Stimulated activated CD8-positive, alpha-beta memory T cell treated with anti-CD3 and anti-CD28 coated beads, Interleukin-2, amount 100 ng/mL, for 1 hour (primary cell): ENCODE measurements at places on chromosomes 4 and X.

- DNase-seq, result no peak
Measured at GRCh38 chrX:48617542-48618340, 20.4 kb downstream of the WDR13 start.

GRCh38 chr4:71113294-71113693, 119.8 kb downstream of the DCK start:
- no peak for DNase-seq

DNA sequence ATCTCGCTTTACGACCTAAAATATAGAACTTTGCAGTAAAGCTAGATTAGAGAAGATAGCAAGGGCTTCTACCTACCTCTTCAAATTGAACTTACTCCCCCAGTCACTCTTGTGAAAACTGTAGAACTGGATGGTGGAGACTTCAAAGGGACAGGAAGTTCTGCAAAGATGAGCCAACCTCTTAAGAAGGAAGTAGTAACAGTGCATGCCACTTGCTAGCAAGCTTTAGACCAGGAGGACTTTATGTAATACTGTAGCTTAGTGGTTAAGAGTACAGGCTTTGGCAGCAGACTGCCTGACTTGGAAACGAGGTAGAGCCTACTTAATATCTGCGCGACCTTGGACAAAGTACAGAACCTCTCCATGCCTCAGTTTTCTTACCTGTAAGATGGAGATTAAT, 27.5 kb upstream of the VBP1 start:
- DNase-seq, result no peak

GRCh38 chr4:117428536-117428935, 343.2 kb upstream of the TRAM1L1 start:
- no peak for DNase-seq

DNA sequence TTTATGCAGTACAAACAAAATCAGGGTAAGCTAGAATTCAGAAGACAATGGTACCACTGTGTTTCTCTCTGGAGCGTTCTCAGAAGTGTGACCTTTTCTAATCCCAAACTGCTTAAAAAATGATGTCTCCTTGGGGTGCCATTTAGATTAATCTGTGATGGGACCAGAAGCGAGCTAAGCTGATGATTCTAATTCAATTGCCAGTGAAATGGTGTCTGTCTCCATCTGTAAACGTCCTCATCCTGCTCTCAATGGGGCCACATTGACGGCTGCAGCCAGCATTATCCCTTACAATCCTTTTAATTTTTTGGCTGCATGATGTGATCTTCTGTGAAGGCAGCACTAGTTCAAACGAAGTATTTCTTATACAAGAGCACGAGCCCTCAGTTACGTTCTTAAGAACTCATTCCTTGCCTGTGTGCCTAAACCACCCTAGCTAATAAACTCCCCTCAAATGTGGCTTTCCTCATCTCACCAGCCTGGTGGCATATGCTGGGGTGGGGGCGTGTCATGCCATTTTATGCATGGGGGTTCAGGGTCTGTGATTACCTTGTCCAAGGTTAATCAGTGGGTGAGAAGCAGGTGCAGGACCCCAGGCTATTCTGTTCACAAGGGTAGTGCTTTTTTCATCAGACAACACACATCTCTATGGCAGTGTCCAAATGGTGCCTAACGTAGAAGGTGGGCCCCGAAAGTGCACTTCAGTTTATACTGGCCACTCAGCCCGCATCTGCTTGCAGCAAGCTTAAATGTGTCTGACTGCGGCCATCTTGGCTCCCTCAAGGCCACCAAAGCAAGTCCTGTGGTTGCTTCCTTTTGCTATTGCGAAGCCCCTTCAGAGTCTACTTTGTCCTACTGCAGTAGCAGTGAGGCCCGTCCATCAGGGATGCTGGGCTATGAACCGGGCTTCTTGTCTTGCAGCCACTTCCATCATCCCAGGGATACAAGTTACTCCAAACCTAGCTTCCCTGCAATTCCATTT, 45.7 kb upstream of the SLC2A9 start:
- DNase-seq, result no peak

GRCh38 chr4:19224820-19225219, 1026.9 kb upstream of the SLIT2 start:
- DNase-seq, result no peak

DNA sequence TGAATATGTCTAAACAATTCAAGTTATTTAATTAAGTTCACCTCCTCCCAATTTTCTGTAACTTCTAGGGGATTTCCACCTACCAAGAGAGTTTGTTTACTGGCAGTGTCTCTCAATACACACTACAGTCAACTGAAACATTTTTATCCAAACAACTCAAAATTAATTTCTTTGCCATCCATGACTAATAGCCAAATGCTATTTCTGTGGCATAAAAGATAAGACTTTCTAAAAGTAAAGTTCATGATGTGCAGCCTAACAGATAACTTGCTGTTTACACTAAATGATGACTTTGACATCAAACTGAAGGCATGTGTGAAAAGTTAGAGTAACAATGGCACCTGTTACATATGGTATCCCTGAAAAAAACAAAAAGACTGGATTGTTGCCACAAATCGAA, 7.3 kb downstream of the TAB3 start:
- DNase-seq, result no peak
